ENCODE measurements at places on chromosomes 4 and X.
A peak's percentile ranks its signal among the peaks of the same experiment; 100 is the strongest.

- no peak for DNase-seq
These were observed 423.0 kb upstream of the FAM241A start for GRCh38 chr4:111722213-111722720.

DNA sequence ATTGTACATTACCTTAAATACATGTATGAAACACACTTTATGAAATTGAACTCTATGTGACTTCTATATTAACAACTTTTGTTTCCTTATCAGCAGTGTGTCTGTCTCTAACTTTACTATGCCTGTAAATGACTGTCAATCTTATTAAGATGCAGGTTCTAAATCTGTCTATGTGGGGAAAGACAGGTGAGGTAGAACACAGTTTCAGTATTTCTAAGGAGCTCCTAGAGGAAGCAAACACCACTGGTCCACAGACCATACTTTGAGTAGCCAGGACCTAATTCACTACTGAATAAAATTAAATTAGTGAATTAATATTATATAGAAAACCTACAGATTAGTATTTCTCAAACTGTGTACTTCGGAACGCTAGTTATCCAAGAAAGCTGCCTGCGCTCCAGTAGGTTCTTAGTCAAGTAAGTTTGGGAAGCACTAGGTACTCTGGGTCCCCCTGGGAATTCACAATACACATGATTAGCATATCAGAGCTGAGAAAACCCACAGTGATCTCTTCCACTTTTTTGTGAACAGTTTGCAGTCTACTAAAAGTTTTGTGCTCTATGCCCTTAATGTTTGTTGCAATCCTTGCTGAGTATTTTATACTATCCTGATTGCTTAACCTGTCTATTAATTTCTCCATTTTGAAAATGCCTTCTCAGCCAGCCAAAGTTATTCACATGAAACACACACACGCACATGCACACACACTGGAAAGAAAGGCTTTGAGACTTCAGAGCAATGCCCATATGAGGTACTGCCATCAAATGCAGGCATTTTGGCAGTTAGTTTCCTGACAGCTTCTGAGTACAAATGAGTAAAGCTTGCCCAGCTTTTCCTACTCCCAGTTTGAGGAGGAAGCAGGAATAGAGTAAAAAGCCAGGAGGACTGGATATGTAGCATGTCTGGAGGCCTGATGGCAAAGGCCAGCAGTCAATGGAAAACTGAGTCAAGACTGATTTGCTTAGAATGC, 133.6 kb upstream of the CPEB2 start:
- no peak for DNase-seq

DNA sequence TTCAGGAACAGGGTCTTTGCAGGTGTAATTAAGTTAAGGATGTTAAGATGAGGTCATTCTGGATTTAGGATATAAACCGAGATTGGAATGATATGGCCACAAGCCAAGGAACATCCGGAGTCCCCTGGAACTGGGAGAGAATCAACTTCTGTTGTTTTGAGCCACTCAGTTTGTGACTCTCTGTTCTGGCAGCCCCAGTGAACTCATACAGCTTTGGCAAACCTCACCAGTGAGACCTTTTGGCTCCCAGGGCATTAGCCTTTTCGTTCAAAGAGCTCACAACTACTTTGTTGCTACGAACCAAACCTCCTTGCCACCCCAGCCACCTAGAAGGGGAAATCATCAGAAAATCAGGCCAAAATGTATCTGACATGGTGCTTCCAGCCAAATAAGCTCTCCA, 80.4 kb downstream of the MTMR1 start:
- peak; percentile 34 for DNase-seq

- peak; percentile 18 for DNase-seq
These were observed 165.1 kb downstream of the CFAP299 start for GRCh38 chr4:80500613-80501012.

GRCh38 chrX:3136161-3136961, 95.1 kb downstream of the ARSF start:
- no peak for DNase-seq

GRCh38 chr4:54882616-54883015, 224.9 kb downstream of the KIT start:
- no peak for DNase-seq

DNA sequence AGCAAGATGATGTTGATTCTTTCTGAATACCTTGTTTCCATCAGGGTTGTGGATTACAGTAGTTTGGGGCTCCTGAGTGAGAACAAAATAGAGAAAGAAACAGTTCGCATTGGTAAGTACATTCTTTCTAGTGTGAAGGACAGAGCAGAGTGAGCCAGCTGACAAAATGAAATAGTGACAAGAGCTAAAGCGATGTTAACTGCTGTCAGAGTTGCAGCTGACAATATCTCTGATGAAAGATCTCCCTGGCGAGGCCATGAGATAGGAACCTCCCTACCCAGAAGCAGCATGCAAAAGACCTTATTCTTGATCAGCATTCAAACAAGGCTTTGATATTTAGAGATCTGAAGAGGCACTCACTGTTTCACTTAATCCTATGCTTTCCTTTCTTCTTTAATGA, 258.6 kb downstream of the CAMK2D start:
- DNase-seq, result no peak

- DNase-seq, result no peak
These were observed 932.6 kb downstream of the C4orf33 start for GRCh38 chr4:130028552-130028951.

DNA sequence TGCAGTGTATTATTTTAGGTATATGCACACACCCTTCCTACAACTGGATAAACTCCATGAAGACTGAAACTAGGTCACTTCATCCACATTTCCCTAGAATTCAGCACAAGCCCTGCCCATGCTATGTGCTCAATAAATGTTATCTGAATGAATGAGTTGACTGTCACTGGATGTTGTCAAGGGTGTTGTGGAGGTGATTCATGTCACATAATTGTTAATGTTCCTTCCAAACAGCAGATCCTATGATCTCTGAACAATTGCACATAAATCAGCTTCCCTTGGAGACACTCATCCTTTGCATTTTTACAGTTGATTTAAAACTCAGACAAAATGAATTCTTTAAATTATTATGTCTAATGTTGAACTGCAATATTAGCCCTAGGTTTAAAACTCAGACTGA, 154.7 kb downstream of the TSPAN5 start:
- DNase-seq, result no peak

GRCh38 chr4:89056292-89056952, 563 bp downstream of the FAM13A start:
- DNase-seq, result no peak

- no peak for DNase-seq
These were observed 142.5 kb downstream of the CHIC2 start for GRCh38 chr4:53921856-53922255.

GRCh38 chr4:126738527-126738923, 894.2 kb upstream of the INTU start:
- no peak for DNase-seq

DNA sequence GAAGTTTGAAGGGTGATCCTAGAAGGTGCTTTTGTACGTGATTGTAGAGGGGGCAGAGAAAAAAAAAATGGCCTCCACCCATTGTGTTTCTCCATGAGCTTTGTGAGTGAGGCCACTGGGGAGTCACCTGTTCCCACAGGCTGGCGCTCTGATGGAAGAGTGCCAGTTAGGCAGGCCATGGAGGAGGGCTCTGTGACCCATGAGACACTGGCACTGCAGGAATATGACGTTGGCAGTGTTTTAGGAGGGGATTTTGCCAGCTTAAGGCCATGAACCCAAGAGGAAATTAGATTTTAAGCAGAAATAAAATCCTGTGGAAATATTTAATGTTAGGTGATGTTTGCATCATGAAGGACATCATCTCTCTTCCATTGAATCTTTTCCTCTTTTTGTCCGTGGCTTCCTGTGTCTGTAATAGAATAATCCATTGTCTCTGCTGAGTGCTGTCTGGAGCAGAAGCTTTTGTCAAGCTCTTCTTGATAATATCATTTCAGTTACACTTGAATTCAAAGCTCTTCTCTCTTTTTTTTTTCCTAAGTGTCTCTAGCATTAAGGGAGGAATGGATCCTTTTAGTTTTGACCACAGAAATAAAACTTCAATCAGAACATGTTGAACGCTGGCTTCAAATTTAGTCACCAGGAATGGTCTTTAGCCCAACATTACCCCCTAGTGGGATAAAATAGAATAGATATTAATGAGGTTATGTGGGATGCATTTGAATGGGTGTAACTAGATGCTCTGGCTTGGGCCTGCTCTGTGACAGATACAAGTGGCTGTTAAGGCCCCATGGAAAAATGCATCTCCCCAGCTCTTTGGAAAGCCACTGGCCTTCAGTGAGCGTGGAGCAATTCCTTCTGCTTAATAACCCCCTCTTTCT, 41.0 kb upstream of the UCP1 start:
- DNase-seq, result peak; percentile 55

- DNase-seq, result no peak
These were observed 136.4 kb downstream of the TRIML1 start for GRCh38 chr4:188275686-188276085.

- no peak for DNase-seq
These were observed 244.3 kb downstream of the EVC2 start for GRCh38 chr4:5463936-5464650.

DNA sequence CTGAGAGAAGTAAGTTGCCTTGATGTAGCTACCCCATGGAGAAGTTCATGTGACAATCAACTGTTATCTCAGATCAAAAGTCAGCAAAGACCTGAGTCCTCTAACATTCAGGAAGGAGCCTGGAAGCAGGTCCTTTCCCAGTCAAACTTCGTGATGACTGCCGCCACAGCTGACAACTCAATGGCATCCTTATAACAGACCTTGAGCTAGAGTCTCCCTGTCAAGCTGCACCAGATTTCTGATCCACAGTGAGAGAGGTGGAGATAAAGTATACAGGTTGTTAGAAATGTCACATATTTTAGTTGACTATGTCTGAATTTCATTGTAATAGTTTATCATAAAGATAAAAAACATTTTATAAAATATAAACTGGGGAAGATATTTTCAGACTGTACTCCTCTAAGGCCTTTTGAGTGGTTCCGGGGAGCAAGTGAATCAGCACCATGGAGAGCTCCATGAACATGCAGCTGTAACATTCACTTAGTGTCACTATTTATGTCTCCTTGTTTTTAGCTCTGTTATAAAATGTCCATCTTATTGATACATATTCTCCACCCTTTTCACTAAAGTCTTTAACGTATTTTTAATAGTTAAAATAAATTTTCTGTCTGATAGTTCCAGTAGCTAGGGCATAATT, 1653.5 kb upstream of the AGA start:
- DNase-seq, result peak; percentile 1

DNA sequence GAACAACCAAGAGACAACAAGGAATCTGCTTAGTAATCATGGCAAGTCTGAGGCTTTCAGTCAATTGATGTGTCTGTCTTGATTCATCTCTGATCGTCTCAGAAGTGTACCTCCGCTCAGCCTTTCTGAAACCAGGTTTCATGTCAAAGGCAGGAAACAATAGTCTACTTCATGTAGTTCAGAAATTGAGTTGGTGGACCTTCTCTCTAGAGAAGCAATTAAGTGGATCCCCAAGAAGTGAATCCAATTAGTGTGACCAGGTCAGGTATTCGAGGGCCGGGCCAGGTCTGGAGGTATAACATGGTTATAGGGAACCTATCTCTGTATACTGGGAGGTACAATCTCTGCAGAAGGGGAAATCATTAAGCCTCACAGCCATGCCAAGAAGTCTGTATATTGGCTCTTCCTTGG, 32.0 kb downstream of the DAPP1 start:
- DNase-seq, result no peak

DNA sequence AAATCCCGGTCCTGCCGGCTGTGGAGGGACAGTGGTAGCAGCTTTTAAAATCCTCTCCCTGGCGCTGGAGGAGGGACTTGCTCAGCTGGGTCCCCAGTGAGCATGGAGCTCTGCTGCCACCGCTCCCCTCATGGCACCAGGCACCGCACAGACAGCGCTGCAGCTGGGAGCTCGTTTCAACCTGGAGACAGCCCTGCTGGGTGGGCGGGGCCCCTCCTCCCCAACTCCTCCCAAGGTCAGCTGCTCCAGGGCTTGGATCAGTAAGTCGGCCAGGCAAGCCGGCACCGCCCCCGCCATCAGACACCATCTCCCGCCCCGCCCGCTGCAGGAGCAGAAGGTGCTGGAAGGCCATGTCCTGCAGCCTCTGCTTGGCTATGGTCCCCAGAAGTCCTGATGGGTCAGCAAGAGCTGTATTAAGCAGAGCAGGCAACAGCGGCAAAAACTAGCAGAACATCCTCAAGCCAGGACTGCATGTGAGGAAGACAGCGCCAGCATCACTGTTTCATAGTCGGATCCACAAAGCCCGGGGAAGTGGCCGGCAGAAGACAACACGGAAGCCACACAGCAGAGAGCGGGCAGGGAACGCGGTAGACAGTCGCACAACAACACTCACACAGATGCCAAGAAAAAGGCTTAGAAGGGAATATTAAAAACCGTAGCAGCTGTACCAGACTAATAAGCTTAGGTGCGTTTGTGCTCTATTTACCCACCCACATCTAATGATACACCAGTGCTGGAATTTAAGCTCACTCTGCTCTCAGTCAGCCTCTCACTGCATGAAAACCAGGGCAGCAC, 16.2 kb downstream of the ZFYVE28 start:
- no peak for DNase-seq

DNA sequence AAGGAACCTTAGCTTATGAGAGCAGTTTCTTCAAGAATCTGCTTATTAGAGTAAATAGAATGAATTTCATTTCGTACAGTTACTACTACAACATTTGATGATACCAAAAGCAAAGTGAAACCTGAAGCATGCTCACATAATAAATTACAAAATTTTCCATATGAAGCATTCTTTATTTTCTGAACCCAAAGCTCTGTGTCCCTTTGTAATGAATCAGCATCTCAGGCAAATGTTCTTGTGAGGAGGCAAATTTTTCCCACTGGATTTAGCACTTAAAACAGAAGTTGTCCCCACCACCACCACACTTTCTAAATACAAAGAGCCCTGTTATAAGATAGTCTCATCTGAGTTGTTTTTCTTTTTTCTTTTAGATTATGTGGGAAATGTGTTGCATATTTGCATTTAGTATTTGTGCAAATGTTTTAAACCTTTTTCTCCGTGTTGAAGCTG, 70.7 kb upstream of the NFKB1 start:
- DNase-seq, result peak; percentile 39

DNA sequence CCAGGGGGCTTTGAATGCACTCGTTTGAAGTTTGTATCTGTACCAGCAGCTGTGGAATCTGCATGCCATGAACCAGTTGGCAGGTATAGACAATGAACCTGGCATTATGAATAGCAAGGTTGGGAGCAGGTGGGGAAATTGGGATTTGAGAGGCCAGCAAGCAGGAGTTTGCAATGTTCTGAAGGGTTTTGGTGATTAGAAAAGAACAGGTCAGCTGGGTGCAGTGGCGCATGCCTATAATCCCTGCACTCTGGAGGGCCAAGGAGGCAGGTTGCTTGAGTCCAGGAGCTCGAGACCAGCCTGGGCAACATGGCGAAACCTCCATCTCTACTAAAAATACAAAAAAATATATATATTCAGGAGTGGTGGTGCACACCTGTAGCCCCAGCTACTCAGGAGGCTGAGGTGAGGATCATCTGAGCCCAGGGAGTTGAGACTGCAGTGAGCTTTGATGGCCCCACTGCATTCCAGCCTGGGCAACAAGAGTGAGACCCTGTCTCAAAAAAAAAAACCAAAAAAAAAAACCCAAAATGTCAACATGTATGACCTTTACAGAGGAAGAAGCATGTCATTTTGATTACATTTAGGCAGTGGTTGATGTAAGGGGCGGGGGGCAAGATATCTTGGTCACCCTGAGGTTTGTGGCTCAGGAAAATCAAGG, 63.9 kb downstream of the TSC22D3 start:
- DNase-seq, result peak; percentile 29

GRCh38 chr4:113476800-113477199, 284.7 kb downstream of the CAMK2D start:
- DNase-seq, result peak; percentile 64

Data from fibroblast of mammary gland (primary cell).